ENCODE measurements at places on chromosomes 2 and 18. TPM values are rescaled to one million over a fixed set of nuclear protein-coding genes. Genes with fewer than 3 reads are reported as not detected.
A peak's percentile ranks its signal among the peaks of the same experiment; 100 is the strongest.

GRCh38 chr2:105796131-105796638 lies 51.5 kb downstream of the NCK2 start:
- peak overlapping the region; percentile 41 for H3K27ac ChIP-seq
- no peaks in the 10 kb centered on the region for H3K27me3 ChIP-seq
- H3K36me3 ChIP-seq: no peaks in the 10 kb centered on the region
- no peak overlapping the region for H3K4me3 ChIP-seq

DNA sequence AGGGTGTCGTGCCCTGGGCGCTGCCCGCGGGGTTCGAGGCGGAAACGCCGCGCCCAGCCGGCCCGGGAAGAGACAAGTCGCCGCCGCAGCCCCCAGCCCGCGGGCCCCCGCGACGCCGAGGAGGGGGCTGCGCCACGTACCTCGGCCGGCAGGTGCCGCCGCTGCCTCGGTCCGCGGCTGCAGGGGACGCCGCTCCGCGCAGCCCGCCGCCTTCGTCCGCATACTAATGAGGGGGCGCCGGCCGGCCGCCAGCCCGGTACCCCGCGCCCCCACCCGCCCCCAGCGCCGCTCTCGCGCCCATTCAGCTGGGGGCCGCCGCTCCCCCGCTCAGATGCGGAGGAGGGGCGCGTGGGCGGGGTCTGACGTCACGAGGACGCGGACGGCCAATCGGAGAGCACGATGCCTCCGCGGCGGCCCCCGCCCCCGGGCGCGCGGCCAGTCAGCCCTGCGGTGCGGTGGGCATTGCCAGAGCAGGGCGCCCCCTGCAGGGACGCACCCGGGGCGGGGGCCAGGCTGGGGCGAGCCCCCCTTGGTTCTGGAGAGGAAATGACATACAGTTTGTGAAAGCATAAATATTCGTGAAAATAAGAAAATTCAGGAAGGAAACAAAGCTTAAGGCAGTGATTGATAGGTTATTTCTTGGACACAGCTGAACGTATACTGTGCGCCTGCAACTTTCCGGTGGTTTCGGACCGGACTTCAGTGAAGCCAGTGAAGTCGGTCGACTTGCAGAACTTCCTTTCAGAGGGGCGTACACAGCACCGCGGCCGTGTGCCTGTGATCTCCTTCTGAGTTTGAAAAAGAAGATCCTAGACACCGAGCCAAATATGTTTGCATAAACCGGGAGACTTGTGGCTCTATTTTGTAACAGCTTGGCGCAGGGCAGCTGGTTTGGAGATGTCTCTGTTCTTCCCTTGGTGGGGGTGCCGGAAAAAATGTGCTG lies at the start of gene ST3GAL5:
Gene ST3GAL5, minus strand, starts transcription at position 307 of the 943 bp plus-strand sequence. Its CDS starts 85 bp downstream, at position 222.
- peaks cover 33% of the 10 kb centered on the region for H3K4me1 ChIP-seq
- peak within 1 kb of the TSS; percentile 84 for H3K4me3 ChIP-seq
- no peaks in the 10 kb centered on the region for H3K36me3 ChIP-seq

DNA sequence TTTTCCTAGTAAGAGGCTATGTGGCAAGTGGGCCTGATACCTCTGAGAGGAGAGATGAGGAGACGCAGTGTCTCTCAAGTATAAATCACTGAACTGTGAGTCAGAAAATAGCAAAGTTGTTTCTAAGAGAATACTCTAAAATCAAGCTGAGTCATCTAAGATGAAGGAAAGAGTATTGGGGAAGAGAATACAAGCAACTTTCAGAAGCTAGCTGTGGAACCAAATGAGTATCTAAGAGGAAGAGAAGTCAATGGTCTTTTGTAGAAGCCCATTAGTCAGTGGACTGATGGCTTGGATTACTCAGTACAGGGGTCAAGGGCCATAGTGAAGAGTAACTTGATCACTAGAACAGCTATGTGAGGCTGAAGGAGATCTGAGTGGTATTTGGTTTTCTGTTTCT lies 2.7 kb upstream of the DCC start:
- H3K36me3 ChIP-seq: no peaks in the 10 kb centered on the region
- H3K27ac ChIP-seq: no peak overlapping the region
- H3K4me3 ChIP-seq: no peak overlapping the region
- H3K27me3 ChIP-seq: peaks cover 33% of the 10 kb centered on the region

DNA sequence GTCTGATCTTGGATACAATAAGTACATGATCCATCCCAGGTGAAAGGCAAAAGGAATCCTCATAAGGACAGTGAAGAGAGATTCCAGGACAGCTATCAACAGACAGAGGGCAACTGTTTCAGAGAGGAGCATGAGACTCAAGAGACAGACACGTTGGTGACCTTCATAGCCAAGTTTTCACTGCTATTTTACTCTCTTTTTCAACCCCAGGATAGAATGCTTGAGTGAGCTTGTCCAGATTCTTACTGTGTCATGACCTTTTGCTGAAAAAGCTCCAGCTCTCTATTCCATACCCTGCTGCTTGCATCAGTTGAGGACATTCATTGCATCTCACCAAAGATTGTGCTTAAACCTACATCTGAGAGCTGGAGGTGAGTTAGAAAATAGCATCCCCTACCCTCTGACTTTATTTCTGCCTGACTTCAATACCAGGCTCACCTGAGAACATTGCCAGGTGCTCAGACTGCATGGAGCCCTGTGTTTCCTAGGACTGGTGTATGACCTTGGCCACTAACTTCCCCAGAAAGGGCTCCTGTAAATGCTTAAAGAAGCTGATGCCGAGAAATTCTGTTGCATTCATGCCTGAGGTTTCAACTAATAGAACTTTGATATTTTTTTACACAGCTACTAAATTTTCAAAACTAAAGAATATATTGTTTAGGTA lies 70.4 kb upstream of the TMEM17 start:
- DNase-seq: no peak
- H3K4me1 ChIP-seq: peaks cover 29% of the 10 kb centered on the region
- H3K27ac ChIP-seq: peak overlapping the region; percentile 94
- no peaks in the 10 kb centered on the region for H3K27me3 ChIP-seq

DNA sequence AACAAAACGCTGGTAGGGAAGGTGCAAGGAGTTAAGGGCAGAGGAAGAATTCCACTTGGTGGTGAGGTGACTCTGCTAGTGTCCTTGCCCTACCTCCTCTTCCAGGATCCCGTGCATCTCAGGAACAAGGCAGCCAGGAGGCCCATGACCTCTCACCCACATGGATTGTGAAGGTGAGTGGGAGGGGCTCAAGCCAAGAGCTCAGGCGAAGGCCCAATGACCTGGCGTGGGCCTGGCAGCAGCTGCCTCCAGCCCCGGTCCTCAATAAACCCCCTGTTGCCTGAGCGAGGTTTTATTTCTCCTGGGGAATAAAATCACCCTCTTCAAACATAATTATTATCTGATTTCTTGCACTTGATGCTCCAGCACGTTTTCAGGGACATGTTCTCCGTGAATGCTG lies 28.2 kb downstream of the LAMA1 start:
- no peaks in the 10 kb centered on the region for H3K36me3 ChIP-seq
- no peak for DNase-seq
- H3K27me3 ChIP-seq: peaks cover 87% of the 10 kb centered on the region
- H3K27ac ChIP-seq: no peak overlapping the region
- H3K4me3 ChIP-seq: no peak overlapping the region
- no peaks in the 10 kb centered on the region for H3K4me1 ChIP-seq

DNA sequence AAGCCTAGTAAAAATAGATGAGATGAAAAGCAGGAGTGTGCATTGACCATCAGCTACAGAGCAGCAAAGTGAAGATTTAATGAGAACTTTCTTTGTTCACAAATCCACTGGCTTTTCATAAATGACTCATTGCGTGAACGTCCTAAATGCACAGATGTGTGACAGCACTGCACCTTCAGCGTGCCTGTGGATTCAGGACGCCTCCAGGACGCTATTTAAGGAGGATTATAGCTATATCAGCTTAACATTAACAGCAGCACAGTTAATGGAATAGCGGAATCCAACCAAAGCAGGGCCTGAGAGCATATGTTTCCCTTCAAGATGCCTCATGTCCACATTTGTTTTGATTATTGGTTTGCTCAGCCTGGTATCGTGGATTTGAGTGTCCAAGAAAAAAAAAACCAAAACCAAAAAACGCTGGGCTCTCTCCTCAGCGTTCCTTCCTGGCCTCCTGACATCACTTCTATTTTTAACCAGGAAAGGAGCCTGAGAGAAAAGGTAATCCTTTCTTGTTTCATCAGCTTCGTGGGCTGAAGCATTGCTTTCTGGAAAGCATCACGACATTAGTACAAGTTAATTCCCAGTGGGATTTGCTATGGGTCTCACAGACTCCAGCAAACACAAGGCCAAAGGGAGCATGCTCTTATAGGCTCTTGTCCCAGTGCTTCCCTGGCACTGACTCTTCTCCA lies 447.0 kb upstream of the SMIM21 start:
- DNase-seq: no peak
- no peaks in the 10 kb centered on the region for H3K4me1 ChIP-seq
- no peak overlapping the region for H3K27ac ChIP-seq
- H3K27me3 ChIP-seq: peaks cover 55% of the 10 kb centered on the region

DNA sequence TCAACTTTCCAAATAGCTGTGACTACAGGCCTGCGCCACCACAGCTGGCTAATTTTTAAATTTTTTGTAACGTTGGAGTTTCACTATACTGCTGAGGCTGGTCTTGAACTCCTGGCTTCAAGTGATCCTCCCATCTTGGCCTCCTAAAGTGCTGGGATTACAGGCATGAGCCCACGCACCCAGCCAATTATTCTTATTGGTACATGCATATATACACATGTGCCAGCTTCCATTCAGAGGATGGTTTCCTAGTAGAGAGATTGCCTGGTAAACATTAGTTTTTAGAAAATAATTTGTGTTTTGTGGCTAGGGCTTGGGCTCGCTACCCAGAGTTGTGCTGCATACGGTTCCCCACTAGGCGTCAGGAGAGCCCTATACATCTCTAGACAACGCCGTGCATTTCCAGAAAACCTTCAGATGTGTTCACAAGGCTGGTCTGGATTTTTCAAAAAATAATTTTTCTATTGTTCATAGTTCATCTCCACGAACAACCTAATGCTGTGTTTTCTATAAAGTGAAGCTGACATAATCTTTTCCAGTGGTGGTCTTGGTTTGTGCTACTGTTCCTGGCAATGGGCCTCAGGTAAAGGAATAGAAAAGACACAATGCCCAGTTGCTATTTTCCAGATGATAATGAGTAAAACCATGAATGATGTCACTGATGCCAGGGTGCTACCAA lies 14.6 kb upstream of the AFG3L2 start:
- H3K27me3 ChIP-seq: no peaks in the 10 kb centered on the region
- H3K4me1 ChIP-seq: peaks cover 28% of the 10 kb centered on the region
- DNase-seq: peak; percentile 77
- H3K36me3 ChIP-seq: no peaks in the 10 kb centered on the region
- no peak overlapping the region for H3K4me3 ChIP-seq
- no peak overlapping the region for H3K27ac ChIP-seq

DNA sequence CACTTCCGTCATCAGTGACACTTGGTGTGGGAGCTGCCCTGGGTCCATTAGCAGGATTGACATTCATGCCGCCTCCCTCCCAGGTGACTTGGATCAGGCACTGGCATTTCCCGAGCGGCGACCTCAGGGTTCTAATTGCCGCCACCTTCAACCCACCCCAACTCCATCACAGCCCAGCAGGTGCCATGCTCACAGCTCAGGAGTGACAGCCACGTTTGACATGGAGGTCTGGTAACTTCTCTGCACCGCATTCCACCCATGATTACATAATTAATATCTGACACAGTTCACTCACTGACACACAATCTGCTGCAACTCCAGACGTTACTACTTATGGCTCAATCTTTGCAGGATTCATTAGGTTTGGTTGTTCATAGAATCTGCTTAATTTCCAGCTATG lies 450.9 kb upstream of the MYT1L start:
- H3K4me1 ChIP-seq: no peaks in the 10 kb centered on the region
- no peak overlapping the region for H3K4me3 ChIP-seq
- 0 out of 2 replicates have a peak, but pooled peaks cover 2% of the 10 kb centered on the region for H3K27me3 ChIP-seq
- H3K36me3 ChIP-seq: no peaks in the 10 kb centered on the region
- no peak overlapping the region for H3K27ac ChIP-seq
- no peak for DNase-seq

- H3K27me3 ChIP-seq: no peaks in the 10 kb centered on the region
- H3K4me1 ChIP-seq: peaks cover 59% of the 10 kb centered on the region
- H3K27ac ChIP-seq: peak overlapping the region; percentile 67
- peaks cover 40% of the 10 kb centered on the region for H3K36me3 ChIP-seq
- peak; percentile 61 for DNase-seq
- H3K4me3 ChIP-seq: no peak overlapping the region
Measured at GRCh38 chr2:10331027-10331701, 28.5 kb downstream of the HPCAL1 start.

GRCh38 chr2:219252570-219252899 lies 508 bp upstream of the TUBA4B start:
- H3K27ac ChIP-seq: peak overlapping the region; percentile 33
- no peak for DNase-seq
- no peaks in the 10 kb centered on the region for H3K27me3 ChIP-seq

DNA sequence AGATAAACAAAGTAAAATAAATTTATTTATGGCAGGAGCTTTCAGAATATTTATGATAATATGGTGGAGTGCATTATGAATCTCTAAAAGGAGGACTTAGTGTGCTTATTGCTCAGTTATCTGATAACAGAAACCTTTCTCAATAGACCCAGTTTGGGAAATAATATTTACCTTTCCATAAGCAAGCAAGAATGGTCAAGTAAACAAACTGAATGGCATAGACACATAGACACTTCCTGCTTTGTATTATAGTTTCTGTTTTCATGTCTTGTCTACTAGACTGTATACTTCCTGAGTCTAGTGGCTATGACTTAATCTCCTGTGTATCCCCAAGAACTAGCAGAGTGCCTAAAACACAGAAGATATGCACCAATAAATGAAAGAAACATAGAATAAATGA lies 87.8 kb downstream of the UPP2 start:
- 0 out of 2 replicates have a peak, but pooled peaks cover 6% of the 10 kb centered on the region for H3K27me3 ChIP-seq
- no peak overlapping the region for H3K4me3 ChIP-seq
- no peak for DNase-seq
- H3K4me1 ChIP-seq: peaks cover 11% of the 10 kb centered on the region

CHAC2 gene
- total RNA-seq: 16.0 TPM

CMPK2 gene
- total RNA-seq: 6.5 TPM

PAIP2B gene
- total RNA-seq: 3.8 TPM

MROH2A gene
- not detected for total RNA-seq

ALPI gene
- not detected for total RNA-seq

SCN9A gene
- total RNA-seq: 7.0 TPM
